ENCODE measurements at places on chromosomes 7 and 10.
A peak's percentile ranks its signal among the peaks of the same experiment; 100 is the strongest.

- DNase-seq = no peak
Observed at GRCh38 chr10:129965425-129965808, 1.3 kb upstream of the EBF3 start.

DNA sequence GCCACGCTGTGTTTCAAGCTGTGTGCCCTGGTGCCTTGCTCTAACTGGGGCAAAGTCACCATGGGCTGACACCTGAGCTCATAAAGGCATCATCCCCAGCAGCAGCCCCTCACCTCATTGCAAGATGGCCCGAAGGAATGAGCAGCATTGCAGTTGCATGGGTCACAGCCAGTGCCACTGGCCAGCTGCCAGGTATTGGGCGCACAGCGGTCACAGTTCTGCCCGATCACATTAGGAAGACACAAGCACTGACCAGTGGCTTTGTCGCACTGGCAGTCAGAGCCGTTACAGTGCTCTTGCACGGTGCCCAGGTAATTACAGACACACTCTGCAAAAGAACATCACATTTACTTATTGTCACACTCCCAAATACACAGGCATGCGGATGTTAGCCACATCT, 51.1 kb downstream of the LAMB1 start:
- no peak for DNase-seq

DNA sequence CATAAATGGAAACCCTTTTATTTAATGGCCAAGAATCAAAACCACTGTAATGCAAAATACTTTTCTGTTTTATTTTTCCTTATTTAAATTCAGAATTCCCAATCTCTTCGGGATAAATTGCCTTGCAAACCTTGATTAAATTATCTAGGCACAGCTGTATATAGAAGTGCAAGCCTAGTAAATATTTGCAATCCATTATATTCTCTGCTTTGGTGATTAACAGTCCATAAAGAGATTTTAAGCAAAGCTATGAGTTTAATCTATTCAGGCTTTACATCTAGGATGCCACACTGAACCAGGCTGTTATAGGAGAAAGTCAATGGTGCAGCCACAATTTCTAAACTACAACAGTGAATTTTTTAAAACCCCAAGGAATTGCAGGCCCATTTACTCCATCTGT, 43.6 kb upstream of the THSD7A start:
- no peak for DNase-seq

GRCh38 chr7:70527520-70528115, 604.3 kb upstream of the GALNT17 start:
- DNase-seq = no peak

- DNase-seq = no peak
Observed at GRCh38 chr10:132296666-132297443, 10.9 kb downstream of the STK32C start.

DNA sequence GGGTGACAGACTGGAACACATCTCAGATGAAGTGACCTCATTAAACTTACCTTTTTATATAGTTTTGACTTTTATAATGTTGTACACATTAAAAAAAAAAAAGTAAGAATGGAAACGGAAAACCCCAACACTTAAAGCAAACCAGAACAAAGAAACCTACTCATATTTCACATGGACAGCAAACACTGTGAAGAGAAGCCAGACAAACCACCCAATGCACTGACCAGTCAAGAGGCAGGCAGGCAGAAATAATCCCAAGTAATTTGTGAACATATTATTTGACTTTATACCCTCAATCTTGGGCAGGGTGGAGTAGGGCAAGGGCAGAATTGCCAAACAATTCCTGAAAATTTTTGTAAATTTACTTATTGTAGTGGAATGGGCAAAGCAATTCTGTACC, 39.8 kb downstream of the WAPL start:
- DNase-seq = no peak

DNA sequence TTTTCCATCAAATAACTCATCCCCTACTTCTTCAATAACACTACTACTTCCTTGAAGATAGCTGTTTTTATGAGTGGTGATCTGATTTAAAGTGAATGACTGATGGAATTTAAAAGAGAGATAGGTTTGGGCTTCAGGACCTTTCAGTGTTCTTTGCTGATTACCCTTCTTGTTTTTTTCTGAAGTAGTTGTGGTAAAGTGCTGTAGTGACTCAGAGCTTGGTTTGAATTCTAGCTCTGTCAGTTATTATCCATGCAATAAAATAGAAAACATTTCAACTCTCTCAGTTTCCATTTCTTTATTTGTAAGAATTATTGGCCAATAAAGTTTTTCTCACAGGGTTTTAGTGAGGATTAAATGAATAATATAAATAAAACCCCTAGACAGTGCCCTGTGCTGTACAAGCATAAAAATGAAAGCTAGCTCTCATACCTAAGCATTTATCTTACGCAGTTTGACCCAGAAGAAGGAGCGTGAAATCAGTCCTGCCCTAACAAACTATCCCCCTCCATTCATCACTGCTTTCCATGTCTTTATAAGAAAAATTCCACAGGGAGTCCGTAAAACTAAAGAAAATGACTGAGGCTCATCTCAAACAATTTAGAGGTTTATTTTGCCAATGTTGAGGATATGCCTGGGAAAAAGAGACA, 25.1 kb upstream of the AKAP9 start:
- DNase-seq = no peak

DNA sequence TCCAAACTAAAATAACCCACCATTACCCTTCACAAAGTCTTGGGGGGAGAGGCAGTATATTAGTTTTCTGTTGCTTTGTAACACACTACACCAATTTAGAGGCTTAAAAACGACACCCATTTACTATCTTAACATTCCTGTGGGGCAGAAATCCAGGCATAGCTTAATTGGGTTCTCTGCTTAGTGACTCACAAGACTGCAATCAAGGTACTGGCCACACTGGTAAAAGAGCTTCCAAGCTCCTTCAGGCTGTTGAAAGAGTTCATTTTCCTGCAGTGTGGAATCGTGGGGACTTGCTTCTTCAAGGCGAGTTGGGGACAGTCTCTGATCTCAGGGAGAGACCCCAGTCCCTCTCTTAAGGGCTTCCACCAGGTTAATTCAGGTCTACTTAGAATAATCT, 139.1 kb downstream of the XPNPEP1 start:
- DNase-seq = no peak

- no peak for DNase-seq
Observed at GRCh38 chr10:71726580-71727104, 7.1 kb upstream of the C10orf105 start.

GRCh38 chr10:86195521-86196157, 171.0 kb downstream of the GRID1 start:
- no peak for DNase-seq

DNA sequence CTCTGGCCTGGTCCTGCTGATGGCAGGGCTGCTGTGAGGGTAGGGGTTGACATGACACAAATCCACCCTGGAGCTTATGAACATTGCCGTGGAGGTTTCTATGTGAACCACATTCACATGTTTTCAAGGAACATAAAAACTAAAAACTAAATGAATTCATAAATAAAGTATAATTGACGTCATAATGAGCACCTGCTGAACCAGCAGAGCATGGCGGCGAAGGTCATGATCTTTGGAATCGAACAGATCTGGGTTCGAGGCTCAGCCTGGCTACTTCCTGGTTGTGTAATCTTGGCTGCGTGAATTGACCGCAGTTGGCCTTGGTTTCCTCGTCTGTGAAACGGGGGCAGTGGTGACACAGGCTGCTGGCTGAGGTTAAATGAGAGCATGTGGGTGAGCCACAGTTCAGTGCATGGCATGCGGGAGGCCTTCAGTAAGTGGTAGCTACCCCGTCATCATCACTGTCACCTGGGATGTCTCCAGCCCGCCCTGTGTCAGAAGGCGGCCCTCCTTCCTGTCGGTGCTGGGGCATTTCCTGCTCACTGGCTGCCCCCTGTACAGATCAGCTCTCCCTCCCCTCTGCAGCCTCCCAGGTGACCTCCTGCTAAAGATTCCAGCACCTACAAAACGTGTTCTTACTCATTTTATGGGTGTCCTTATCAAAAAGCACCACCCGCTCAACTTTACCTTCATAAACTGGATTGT, 190.3 kb upstream of the SHH start:
- no peak for DNase-seq

GRCh38 chr7:11985971-11986370, 154.0 kb upstream of the THSD7A start:
- no peak for DNase-seq

DNA sequence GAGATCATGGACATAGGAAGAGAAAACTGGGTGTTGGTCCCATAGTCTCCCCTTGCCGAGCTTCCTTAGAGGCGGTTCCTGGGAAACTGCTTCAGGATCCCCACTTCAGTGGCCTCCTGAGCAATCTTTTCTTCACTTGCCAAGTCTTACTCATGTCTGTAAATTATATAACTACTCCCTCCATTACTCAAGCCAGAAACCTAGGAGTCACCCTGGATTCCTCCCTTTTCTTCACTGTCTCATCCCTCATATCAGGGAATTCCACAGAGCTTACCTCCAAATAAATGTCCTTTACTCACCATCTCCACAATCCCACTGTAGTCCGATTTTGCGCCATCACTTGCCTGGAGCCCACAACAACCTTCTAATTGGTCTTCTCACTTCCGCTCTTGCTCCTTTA, 29.1 kb upstream of the TRUB1 start:
- no peak for DNase-seq

- peak; percentile 74 for DNase-seq
Observed at GRCh38 chr7:101077303-101078086, 7.8 kb upstream of the TRIM56 start.
